Occipital lobe (tissue), 3 donors: ENCODE measurements at places on chromosomes 2 and 18.

DNA sequence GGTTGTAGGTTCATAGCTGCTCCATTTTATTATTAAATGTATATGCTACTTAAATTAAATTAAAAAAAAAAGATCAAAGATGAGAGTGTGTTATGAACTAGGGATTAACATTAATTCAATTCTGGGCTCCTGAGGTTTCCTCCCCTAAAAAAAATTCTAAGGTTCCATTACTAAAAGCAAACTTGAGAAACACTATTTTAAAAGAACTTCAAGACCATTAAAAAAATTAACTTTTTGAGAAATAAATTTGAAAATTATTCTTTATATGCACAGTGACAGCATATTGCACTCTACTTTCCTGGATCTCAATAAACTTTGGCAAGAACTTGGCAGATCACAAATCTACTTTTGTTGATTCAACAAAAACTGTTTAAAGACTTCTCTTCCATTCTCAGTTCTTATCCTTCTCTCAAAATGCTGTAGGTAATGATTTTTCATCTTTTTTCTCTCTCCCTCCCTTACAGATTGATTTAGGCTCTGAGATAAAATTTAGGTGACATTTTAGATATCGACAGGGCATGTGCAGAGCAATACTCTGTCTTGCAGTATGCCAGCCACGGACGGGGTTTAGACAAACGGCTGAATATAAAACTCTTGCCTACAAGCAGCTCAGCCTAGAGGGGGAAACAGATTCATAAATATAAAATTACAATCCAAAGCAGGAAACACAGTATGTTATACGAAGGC lies 592 bp upstream of the MARS2 start:
- DNase-seq: no peak

GRCh38 chr2:106963156-106963555 lies 77.2 kb upstream of the ST6GAL2 start:
- DNase-seq: no peak

DNA sequence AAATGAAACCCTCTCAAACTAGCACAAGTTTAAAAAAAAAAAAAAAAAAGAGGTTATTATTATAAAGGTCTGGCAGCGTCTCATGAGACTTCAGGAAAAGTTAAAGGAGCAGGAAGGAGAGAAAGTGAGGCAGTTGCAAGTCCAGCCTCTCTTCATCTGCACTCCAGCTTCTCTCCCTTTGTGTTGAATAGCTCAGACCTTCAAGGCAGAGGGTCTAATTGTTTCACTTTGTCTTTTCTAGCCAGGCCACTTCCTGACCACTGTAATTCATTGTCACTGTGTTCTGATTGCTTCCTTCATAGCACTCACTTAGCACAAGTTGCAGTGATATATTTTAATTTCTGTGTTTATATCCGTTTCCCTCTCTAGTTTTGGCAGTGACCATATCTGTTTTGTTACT lies 99.9 kb downstream of the SPATS2L start:
- DNase-seq: no peak

GRCh38 chr2:23513872-23514793 lies 129.2 kb downstream of the KLHL29 start:
- no peak for DNase-seq

GRCh38 chr2:20625491-20626391 lies 25.2 kb downstream of the HS1BP3 start:
- DNase-seq: no peak

DNA sequence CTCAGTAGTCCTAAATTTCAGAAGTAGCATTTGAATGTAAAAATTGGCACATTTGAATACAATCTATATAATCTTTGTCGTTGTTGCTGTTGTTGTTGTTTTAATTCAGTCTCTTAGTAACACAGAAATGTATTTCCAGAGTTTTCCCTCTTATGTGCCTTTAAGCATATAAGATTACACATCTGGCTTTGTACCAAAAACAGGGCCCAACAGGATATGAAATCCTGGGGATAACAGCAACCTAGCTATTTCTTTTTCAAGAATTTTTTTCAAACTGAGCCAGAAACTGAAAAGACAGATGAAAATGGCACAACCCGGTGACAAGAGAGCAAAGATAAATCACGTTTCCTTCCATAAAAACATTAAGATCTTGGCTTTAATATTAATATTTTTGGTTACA lies 906.7 kb downstream of the NRXN1 start:
- DNase-seq: no peak

GRCh38 chr2:72579591-72580180 lies 246.1 kb downstream of the EXOC6B start:
- no peak for DNase-seq

DNA sequence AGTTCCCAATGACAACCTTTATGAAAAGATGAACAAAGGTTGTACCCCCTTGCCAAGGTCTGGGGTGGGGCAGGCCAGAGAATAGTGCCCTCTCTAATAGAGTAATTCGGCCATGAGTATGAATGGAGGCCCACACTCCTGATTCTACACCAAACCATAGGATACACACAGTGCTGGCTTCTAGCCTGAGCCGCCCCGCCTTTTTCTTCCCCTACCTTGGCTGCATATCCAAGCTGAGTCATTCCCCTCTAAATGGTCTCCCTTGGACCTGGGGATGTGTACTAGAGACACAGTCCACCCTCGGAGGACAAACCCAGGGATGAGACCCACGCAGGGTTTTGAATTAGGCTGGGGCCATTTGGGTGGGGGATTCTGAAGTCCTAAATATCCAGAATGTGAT lies 107.2 kb upstream of the CAPN13 start:
- no peak for DNase-seq

GRCh38 chr18:77114415-77115191 lies 18.0 kb downstream of the MBP start:
- no peak for DNase-seq

- no peak for DNase-seq
Observed at GRCh38 chr2:188983427-188984064, 9.4 kb downstream of the COL3A1 start.

- no peak for DNase-seq
Observed at GRCh38 chr2:132659331-132659730, 10.7 kb downstream of the LYPD1 start.

- DNase-seq: no peak
Observed at GRCh38 chr18:23502516-23503037, 734 bp upstream of the RMC1 start.

DNA sequence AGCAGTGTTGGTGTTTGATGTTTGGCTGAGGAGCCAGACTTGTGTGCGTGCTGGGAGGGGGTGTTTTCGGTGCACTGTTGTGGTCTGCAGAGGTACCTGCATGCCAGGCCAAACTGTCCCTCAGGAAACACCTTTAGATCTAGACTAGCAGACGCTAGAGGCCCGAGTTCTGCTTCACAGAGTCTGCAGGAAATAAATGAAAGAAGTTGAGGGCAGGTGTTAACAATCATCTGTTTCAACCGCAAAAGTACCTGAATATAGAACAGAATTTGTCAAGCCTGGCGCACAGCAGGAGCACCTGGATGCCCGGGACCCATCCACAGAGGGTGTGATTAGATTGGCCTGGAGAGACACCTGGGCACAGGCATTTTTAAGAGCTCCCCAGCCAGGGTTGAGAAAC lies 40.5 kb upstream of the REL start:
- no peak for DNase-seq

- no peak for DNase-seq
Observed at GRCh38 chr2:121217627-121218026, 67.4 kb downstream of the TFCP2L1 start.

DNA sequence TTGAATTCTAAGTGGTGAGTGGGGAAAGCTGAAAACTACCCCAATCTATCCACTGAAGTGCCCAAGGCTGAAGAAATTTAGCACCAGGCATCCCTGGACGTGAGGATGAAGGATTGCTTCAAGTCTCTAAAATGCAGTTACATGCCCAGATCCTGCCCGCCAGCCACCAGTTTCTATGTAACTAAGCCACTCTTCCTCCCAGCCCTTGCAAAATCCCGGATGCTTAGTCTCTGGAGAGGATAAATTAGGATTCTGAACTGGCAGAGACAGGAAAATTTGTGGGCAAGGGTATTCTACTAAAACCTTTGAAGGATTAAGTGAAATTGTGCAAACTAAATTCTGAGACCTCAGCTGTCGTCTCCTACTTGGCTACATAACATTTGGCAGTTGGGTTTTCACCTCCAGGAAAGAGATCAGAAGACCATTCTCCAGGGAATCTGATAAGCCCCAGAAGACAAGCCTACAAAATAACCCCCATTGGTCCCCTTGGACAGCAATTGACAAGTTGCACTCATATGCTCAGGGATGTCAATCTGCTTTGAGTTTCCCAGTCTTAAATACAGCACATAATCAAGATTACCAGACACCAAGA lies 93.9 kb upstream of the CD226 start:
- DNase-seq: no peak

DNA sequence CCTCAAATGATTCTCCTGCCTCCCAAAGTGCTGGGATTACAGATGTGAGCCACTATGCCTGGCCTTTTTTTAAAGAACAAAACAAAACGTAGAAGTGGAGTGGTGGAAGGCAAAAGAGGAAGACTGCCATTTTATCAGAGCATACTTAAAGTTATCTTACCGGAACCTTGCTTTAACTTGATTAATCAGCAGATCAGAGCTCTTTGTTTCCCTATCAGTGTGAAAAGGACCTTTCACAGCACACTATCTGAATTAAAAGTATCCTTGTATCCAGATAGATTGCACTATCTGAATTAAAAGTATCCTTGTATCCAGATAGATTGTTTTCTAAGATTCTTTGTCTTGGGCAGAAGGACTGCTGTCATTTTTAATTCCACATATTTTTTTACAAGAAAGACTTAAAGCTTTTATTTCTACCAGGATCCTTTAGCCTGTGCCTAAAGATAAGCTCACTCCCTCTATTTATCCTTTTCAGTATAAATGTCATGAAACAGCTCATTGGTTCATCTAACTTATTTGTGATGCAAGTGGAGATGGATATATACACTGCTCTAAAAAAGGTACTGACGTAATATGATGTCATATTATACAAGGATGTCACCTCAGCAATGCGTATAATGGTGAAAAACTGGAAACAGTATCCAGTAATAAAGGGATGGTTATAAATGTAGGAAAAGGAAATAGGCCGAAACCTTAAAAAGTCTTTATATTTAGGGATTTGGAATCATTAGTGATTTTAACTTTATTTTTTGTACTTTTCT lies 17.8 kb downstream of the GMCL1 start:
- DNase-seq: no peak

DNA sequence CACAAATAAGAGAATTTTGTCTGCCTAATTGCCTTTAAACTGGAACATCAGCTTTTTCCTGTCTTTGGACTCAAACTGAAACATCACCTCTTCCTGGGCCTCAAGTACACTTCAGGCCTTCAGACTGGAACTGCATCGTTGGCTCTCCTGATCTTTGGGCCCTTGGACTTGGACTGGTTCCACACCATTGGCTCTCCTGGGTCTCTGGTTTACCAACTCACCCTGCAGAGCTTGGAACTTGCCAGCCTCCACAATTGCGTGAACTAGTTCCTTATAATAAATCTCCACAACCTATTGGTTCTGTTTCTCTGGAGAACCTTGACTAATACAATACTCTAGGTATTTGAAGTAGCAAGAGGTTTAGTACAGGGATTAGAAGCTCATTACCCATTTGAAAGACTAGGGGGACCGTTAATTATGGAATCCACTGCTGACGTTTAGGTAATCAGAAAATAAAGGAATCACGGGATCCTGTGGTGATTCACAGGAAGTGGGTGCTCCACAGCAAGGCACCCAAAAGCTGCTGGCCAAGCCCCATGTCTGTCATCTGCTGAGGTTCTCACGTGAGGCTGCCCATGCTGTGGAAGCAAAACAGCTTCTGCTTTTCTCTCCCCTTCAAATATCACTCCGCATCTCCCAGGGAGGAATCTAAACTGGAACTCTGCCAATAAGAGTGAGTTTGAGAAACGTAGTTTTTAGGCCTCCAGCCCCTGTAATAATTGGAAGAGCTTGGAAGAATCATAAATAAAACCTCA lies 20.0 kb upstream of the SGPP2 start:
- DNase-seq: no peak

GRCh38 chr2:101111917-101112771 lies 39.0 kb downstream of the TBC1D8 start:
- no peak for DNase-seq

GRCh38 chr2:186503827-186504606 lies 18.0 kb downstream of the ZC3H15 start:
- DNase-seq: no peak

- no peak for DNase-seq
Observed at GRCh38 chr2:61183795-61184194, 21.8 kb downstream of the C2orf74 start.

DNA sequence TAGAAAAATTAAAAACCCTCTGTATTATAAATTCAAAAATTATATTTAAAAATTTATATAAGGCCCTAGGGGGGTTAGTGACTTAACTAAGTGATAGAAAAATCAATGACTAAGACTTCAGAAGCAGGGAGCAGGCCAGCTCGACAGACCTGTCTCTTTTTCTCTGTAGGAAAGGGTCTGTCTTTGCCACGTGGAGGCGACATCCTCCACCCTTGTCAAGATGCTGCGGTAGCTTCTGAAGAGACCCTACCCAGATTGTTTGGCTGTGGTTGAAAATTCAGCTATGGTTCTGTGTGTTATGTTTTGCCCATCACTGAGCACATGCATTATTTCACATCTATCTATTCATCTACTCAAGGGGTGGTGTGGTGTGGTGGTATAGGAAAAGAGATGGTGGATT lies 8.2 kb upstream of the SLC4A3 start:
- no peak for DNase-seq

DNA sequence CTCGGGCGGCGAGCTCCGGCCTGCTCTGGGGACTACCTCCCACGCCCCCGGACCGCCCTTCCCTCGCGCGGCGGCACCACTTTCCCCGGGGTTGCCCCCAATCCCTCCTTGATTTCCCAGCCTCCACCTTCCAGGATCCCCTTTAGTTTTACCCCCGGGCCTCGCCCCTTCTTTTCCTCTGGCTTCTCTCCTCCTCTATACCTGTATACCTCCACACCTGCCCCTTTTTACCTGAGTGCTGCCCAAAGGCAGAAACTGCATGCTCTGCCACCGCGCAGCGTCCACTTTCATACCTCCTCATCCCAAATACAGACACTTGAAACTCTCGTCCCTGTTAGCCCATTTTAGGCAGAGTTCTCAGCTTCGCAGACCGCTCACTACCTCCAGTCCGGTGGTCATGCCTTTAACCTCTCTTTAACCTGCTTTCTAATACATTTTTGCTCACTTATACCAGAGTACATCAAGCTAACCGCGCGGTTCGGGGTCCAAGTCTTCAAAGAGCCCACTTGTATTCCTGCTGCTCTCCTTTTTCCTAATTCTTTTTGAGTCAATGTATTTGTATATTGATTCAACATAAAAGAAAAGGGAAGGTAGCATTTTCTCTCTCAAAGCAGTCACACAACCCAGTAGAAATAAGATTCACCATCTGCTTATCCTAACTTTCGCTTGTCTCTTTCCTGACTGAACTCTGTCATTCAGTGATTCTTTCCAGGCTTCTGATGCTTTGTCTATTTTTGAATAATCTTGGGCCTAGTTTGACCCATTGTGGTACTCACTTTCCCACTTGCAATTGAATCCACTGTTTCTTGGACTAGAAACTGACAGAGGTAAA lies 901 bp downstream of the SPOPL start:
- no peak for DNase-seq

DNA sequence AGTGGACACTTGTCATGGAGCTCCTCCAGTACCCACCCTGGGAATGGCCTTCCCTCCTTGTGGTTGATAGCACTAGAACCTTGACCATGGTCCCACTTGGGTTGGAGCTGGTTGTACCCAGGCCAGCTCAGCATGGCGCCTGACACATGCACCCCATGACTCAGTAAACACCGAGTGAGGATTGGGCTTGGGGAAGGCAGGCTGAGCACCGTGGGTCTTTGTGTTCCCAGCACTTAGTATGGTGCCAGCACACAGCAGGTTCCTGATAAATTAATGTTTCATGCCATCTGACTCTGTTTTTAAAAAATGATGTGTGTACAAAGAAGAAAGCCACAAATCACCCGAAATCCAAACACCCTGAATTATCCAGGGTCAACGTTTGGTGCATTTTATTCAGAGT lies 69.8 kb downstream of the CIB4 start:
- DNase-seq: no peak
